Left kidney (tissue), 8 donors: ENCODE measurements at places on chromosomes 2 and 18.

DNA sequence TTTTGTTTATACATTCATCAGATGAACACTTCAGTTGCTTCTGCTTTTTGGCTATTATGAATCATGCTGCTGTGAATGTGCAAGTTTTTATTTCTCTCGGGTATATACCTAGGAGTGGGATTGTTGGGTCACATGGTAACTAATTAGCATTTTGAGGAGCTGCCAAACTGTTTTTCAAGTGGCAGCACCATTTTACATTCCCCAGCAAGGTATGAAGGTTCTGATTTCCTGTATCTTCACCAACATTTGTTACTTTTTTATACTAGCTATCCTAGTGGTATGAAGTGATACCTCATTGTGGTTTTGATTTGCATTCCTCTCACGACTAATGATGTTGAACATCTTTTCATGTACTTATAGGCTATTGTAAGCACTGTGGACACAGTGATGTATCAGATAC lies 53.9 kb downstream of the DYNC1I2 start:
- DNase-seq, result no peak

GRCh38 chr2:65019675-65020195 lies 30.5 kb downstream of the SLC1A4 start:
- DNase-seq, result no peak

DNA sequence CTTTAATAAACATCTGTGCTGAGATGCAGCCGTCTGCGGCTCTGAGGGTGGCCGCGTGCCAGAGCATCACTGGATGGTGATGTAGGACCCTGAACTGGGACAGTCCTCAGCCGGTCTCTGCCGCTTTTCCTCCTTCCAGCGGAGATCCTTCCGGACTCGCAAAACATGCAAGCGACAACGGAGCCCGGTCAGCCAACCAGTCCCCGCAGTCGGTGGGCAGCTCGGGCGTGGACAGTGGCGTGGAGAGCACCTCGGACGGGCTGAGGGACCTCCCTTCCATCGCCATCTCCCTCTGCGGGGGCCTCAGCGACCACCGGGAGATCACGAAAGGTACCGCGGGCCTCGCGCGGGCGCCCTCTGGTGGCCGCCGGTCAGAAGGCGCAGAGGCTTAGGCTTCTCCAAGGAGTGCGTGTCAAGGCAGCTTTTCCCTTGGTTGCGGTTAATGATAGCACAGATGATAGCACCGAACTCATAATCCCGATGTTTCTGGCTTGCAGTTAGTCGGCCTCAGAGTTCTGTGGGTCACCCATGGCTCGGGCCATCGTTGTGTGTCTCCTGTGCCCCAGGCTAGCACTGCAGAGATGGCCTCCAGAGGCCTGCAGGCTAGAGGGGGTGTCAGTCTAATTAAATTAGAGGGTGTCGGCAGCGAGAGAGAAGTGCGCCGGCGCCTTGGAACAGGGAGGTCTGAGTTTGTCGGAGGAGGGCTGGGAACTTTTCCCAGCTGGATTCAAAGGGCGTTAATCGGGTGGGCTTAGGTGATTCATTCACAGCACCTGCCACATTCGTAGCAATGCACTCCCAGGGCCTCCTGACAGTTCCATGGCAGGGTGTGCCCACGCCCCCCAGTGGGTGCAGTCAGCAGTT lies 38.5 kb downstream of the LPIN1 start:
- DNase-seq, result peak; percentile 50

DNA sequence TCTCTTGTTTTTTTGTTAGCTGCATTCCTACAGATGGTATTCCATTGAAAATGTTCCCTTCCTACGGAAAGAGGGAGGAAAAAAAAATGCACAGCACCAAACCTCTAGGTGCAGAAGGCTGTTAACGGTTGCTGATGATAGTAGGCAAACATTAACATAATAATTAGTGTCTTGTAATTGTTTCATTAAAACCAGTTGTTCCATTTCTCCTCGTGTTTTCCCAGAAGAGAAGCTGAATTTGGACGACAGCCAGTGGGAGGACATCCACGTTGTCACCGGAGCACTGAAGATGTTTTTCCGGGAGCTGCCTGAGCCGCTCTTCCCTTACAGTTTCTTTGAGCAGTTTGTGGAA lies 494.7 kb downstream of the ARHGAP15 start:
- DNase-seq, result no peak

DNA sequence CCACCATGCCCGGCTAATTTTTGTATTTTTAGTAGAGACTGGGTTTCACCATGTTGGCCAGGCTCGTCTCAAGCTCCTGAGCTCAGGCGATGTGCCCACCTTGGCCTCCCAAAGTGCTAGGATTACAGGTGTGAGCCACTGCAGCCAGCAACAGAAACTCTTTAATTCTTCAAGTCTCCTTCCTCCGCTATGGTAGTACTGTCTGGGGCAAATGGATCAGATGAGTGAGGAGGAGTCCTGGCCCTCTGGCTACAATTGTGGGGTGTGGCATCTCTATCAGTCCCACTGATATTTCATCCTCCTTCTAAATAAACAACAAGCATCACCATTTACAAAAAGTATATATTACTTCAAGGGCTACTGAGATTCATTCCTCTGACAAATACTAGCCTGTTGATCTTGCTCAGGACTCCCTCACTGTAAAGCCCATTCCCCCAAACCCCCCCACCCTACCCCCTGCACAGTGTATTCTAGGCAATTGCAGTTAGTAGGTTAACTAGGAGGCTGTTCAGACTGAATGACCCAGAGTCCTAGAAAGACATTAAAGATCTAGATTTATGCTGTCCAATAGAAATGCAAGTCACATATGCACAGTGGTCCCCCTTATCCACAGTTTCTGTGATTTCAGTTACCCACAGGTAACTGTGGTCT lies 71.2 kb upstream of the STAM2 start:
- no peak for DNase-seq

DNA sequence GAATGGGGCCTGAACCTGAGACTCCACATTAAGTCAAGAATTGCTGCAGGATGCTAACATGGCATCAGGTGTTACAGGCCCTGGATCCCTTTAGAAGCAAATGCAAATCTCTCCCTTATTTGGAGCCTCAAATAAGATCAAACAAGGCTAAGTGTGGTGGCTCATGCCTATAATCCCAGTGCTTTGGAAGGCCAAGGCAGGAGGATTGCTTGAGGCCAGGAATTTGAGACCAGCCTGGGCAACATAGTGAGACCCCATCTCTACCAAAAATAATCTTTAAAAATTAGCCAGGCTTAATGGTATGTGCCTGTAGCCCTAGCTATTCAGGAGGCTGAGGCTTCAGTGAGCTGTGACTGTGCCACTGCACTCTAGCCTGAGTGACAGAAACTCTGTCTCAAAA lies 89.4 kb downstream of the DYM start:
- no peak for DNase-seq

DNA sequence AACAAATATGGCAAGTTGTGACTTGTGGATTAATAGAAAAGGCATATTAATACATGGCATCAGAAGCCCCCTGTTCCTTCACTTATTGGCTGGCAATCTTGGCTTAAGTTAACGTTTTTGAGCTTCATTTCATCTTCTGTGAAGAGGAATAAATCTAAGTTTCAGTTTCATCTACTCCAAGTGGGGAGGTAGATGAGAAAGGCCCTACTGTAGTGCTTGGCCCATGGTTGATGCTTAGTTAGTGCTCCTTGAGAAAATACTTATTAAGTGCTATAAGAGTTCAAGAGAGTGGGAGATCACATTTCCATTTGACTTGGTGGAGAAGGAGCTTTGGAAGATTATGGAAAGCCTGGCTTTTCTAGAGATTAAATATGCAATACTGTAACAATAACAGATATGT lies 244.3 kb downstream of the BABAM2 start:
- DNase-seq, result no peak

DNA sequence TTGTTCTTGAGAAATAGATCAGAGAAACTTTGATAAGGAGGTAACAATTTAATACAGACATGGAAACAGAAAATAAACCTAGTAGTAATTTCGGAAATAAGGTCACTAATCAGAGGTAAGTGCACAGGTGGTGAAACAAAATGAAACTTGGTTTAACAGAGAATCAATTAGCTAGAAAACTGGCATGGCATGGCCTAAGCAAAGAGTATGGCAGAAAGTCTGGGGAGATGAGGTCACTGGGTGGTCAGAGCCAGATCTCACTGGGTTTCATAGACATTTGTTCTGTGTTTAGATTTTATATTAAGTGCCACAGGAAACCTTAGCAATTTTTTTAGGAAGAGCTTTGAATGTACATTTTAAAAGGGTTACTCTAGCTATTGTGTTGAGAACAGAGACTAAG lies 1216.0 kb upstream of the PIK3C3 start:
- DNase-seq, result no peak

- DNase-seq, result no peak
These were observed 230.5 kb downstream of the PARD3B start for GRCh38 chr2:204775766-204776165.

GRCh38 chr2:101717071-101717845 lies 19.8 kb downstream of the MAP4K4 start:
- DNase-seq, result no peak

DNA sequence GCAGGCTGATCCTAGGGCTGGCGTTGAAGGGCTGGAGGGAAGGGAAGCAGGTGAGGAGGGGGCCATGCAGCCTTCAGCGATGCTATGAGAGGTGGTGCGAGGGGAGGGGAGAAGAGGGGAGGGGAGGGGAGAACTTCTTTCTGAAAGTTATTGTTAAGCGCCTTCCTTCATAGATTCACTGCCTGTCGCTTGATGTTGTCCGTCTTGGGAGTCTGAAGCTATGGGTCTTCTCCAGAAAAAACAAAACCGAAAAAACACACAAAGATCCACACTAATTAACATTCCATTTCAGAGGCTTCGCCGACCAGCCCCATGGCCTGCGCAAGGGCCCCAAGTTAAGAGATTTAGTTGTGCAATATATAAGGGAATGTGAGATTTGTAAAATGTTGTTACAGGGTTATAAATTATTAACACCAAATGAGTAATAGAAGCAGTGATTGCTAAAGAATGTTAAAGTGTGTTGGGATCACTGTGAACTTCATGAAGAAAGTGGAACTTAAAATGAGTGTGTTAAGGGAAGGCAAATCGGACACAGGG lies 758 bp downstream of the CFAP221 start:
- DNase-seq, result no peak

DNA sequence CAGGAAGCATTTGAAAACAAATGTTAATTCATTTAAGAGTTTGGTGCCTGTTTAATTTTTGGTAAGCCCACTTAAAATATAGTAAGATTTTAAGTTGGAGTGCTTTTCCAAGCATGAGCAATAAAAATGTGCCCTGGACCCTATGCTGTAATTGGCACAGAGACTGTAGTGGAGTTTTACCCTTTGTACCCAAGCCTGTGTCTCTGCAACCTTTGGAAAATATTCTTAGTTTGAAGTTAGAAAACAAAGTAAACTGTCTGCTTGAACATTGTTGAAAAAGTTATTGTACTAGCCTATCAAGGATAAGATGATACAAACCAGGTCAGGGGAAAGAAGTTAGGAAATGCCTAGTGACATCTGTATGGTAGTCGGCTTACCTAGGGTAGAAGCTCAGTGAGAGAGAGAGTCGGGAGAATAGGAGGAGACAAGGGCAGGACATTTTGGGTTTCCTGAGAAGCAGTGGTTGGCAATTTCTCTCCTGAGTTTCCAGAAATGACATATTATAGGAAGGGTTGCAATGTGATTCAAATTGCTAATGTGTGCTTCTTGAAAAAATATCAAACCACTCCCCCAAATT lies 66.5 kb downstream of the CCDC85A start:
- no peak for DNase-seq

- peak; percentile 49 for DNase-seq
These were observed 37.4 kb downstream of the LYPD6B start for GRCh38 chr2:149075853-149076252.

DNA sequence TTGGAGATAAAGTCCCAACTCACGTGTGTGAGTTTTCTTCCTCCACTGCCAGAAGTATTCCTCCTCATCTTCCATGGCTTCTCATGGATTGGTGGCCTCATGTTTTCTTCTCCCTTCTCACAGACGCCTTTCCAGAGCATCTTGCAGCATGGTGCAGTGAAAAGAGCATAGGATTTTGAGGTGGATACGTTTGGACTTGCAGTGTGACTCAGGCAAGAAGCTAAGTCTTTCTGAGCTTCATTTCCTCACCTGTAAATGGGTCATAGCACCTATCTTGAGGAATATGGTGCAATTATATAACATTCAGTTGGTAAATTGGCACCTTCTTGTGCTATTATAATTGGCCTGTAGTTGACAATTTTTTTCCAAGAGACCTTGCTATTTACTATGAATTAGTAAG lies 247.6 kb downstream of the RDH14 start:
- no peak for DNase-seq

GRCh38 chr18:70754486-70754885 lies 465.6 kb downstream of the SOCS6 start:
- DNase-seq, result no peak

DNA sequence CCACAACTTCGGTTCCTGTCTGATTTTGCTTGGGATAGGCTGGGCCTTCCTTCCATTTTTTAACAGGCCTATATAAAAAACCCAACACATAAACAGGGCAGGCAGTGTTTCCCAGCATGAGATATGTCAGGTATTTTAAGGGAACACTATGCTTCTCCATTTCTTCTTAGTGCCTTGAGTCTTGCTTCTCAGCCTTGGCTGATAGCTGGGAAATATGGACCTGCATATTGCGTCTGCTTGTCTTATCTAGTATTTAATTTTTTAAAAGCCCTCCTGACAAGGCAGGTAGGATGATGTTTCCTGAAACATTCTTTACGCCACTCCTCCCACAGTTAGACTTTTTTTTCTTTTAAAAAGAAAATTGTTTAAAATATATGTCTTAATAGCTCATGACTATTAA lies 45.5 kb upstream of the NABP1 start:
- no peak for DNase-seq

DNA sequence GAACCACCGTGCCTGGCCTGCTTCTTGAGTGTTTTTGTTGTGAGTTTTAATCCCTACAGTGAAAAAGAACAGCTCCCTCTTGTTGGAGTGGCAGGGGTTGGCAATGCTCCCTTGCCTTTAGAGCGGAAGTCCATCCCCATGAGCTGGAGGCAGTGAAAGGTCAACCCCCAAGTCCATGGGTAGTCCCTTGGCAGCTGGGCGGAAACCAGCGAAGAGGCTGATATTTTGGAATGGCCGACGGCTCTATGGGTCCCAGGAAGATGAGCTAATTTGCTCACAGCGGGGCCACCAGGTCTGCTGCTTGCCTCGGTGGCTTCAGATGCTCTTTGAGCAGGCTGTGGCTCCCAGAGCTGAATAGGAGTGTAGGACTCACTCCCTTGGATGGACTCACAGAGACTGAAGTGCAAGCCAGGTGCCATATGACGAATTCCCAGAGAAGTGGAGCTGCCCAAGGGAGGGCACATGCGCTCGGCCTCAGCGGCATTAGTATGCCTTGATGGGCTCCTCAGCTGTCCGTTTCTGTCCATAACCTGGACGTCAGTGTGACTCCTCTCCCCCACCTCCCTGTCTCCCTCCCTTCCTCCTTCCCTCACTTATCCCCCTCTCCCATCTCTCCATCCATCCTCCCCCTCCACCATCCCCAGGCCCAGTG lies 25.4 kb upstream of the RHOB start:
- DNase-seq, result no peak

DNA sequence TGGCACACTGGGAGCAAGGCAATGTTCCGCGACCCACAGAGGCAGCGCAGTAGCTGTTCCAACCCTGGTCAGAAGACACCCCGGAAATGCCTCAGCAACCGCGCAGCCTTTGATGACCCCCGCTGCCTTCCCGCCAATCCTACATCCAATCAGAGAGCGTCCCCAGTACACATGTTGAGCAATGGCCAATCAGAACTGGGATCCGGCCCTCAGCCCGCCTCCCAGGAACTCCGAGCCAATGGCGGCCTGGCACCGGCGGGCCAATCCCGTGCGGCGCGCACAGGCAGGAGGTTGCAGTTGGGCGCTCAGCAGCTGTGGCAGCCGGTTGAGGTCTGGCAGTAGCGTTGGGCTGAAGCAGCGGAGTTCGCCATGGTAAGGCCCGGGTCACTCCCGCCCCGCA lies at the start of gene TUBA3D:
TSS of gene TUBA3D (plus strand) at position 289 of the 400 bp plus-strand sequence. CDS start at position 370, 81 bp downstream.
- no peak for DNase-seq
